ENCODE measurements at places on chromosomes 13 and 19. TPM values are rescaled to one million over a fixed set of nuclear protein-coding genes. Genes with fewer than 3 reads are reported as not detected.
A peak's percentile ranks its signal among the peaks of the same experiment; 100 is the strongest.

Gene C5AR2
- 0.01 TPM for polyA plus RNA-seq

Gene SIGLEC10
- not detected for polyA plus RNA-seq

Gene PODNL1
- 2.1 TPM for polyA plus RNA-seq

Gene GARIN5A
- 0.37 TPM for polyA plus RNA-seq

Gene IFNL1
- polyA plus RNA-seq: not detected

Gene PCDH20
- not detected for polyA plus RNA-seq

Gene APOC4
- not detected for polyA plus RNA-seq

Gene TMEM59L
- polyA plus RNA-seq: 0.06 TPM

Gene PSG7
- not detected for polyA plus RNA-seq

Gene DZIP1
- polyA plus RNA-seq: 0.88 TPM

DNA sequence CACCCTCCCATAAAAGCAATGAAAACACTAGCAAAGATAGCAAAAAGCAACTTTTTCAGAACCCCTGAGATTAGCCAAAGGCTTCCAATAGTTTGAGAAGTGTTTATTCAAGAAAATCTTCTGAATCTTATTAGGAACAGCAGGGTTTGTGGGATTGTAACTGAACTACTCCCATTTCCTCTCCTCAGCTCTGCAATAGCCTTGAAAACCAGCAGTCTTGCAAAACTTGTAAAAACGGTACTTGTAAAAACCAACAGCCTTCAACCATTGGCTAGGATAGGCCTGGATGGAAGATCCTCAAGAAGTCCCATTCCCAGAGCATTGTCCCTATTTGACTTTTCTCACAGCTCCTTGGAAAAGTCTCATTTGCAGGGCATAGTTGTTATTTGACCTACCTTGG, 12.1 kb downstream of the RNASEH2B start:
- H3K4me3 ChIP-seq: no peak overlapping the region
- H3K27ac ChIP-seq: no peak overlapping the region
- no peaks in the 10 kb centered on the region for H3K4me1 ChIP-seq

GRCh38 chr13:95236774-95237173, 64.5 kb downstream of the ABCC4 start:
- H3K4me3 ChIP-seq: no peak overlapping the region
- no peaks in the 10 kb centered on the region for H3K36me3 ChIP-seq
- H3K27ac ChIP-seq: no peak overlapping the region
- no peaks in the 10 kb centered on the region for H3K4me1 ChIP-seq
- no peaks in the 10 kb centered on the region for H3K27me3 ChIP-seq

DNA sequence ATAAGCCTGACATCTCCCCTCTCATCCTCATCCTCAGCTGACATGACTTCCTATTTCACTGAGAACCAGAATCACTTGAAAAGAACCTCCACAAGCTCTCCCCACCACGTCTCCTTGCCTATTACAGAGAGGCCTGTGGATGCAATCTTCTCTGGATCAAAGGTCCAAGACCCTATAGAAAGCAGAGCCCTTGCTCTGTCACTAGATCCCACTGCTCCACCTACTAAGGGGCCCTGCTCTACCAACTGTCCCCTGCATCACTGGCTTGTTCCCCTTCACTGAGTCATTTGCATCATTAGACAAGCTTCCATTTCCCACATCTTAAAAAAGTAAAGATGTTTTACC, 40.8 kb downstream of the RCBTB2 start:
- no peak overlapping the region for H3K27ac ChIP-seq
- H3K36me3 ChIP-seq: no peaks in the 10 kb centered on the region
- no peaks in the 10 kb centered on the region for H3K27me3 ChIP-seq
- DNase-seq: no peak
- no peaks in the 10 kb centered on the region for H3K4me1 ChIP-seq
- H3K4me3 ChIP-seq: no peak overlapping the region

- H3K27me3 ChIP-seq: no peaks in the 10 kb centered on the region
- H3K36me3 ChIP-seq: no peaks in the 10 kb centered on the region
- H3K4me3 ChIP-seq: no peak overlapping the region
- no peak overlapping the region for H3K27ac ChIP-seq
Measured at GRCh38 chr19:5369962-5370367, 29.4 kb upstream of the PTPRS start.

- no peak overlapping the region for H3K27ac ChIP-seq
- H3K4me3 ChIP-seq: no peak overlapping the region
- DNase-seq: peak; percentile 17
- no peaks in the 10 kb centered on the region for H3K4me1 ChIP-seq
- H3K27me3 ChIP-seq: no peaks in the 10 kb centered on the region
Measured at GRCh38 chr13:67224148-67224846, 5.8 kb downstream of the PCDH9 start.

- no peaks in the 10 kb centered on the region for H3K36me3 ChIP-seq
- H3K27me3 ChIP-seq: no peaks in the 10 kb centered on the region
- H3K4me3 ChIP-seq: no peak overlapping the region
- DNase-seq: no peak
Measured at GRCh38 chr13:91773591-91774227, 375.3 kb downstream of the GPC5 start.

DNA sequence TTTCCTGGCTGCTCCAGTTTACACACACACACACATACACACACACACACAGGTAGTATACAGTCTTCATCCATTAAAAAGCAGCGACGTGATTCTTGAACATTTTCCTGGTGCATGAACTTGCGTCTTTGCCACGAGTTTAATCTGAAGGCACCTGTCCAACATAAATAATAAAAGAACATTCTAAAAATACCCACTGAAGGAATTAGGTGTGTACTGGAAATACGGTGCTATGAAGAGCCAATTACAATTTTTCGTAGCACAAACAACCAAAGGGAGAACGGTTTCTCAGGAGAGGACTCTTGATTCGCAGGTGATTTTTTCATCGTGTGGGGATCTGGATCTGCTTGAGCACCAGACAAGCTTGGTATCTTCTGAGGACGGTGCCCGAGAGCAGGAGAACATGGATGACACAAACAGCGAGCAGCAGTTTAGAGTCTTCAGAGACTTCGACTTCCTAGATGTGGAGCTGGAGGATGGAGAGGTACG, 61.2 kb downstream of the ZAR1L start:
- H3K27ac ChIP-seq: no peak overlapping the region
- H3K36me3 ChIP-seq: no peaks in the 10 kb centered on the region
- no peaks in the 10 kb centered on the region for H3K27me3 ChIP-seq
- no peak for DNase-seq
- peaks cover 14% of the 10 kb centered on the region for H3K4me1 ChIP-seq

DNA sequence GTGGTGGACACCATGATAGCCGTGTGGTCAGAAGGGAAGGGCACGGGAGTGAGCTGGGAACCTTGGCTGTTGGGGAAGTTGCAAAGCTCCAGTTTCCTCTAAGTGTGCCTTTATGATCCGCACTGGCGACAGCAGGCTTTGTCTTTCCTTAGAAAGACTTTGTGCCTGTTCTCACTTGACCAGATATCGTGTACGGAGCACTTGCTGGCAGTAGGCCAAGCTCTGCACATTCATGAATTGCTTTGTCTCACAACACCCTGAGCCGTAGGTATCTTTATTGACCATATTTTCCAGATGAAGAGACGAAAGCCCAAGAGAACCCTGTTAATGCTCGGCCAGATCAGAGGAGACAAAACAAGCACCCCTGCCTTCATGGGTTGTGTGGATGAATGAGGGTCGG, 15.1 kb downstream of the CUL4A start:
- H3K27ac ChIP-seq: no peak overlapping the region
- peaks cover 35% of the 10 kb centered on the region for H3K36me3 ChIP-seq
- H3K4me3 ChIP-seq: no peak overlapping the region
- no peak for DNase-seq
- no peaks in the 10 kb centered on the region for H3K4me1 ChIP-seq

- no peak for DNase-seq
- no peaks in the 10 kb centered on the region for H3K36me3 ChIP-seq
- H3K4me1 ChIP-seq: no peaks in the 10 kb centered on the region
- H3K27ac ChIP-seq: no peak overlapping the region
Measured at GRCh38 chr19:46555628-46556280, 45.4 kb upstream of the CALM3 start.

- H3K4me1 ChIP-seq: peaks cover 13% of the 10 kb centered on the region
- peak overlapping the region; percentile 18 for H3K4me3 ChIP-seq
- no peak overlapping the region for H3K27ac ChIP-seq
- H3K27me3 ChIP-seq: no peaks in the 10 kb centered on the region
Measured at GRCh38 chr13:30446126-30446500, 19.6 kb downstream of the HMGB1 start.

DNA sequence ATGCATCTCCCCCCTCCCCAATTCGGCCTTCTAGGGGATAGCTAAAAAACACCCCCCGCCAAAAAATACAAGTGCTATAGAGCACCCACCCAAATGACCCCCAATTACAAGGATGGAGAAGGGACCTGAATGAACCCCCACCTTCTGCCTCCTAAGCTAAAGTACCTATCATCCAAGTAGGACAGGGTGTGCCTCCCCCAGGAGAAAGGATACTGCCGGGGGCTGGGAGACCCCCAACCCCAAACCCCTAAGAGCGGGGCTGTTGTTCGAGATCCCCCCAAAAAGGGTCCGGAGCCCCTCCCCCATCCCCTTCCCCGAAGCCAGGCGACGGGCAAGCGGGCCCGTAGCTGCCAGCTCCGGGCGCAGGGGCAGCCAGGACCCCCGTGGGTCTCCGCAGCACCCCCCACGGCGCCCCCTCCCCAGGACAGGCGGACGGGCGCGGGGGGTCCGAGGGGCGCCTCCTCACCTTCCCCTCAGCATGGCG, 1.9 kb downstream of the ZC3H4 start:
- H3K4me3 ChIP-seq: peak overlapping the region; percentile 87
- DNase-seq: no peak
- H3K4me1 ChIP-seq: peaks cover 42% of the 10 kb centered on the region
- no peaks in the 10 kb centered on the region for H3K27me3 ChIP-seq
- peak overlapping the region; percentile 99 for H3K27ac ChIP-seq

DNA sequence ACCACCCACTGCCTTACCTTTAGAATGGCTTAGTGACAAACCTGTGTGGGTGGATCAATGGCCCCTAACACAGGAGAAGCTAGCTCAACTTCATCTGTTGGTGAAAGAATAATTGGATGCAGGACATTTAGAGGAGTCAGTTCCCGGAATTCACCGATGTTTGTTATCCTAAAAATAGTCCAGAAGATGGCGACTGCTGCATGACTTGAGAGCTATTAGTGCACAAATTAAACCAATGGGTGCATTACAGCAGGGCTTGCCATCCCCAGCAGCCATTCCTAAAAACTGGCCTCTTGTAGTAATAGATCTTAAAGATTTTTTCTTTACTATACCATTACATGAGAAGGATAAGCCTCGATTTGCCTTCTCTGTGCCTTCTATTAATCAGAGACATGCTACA, 46.8 kb upstream of the ZNF726 start:
- H3K36me3 ChIP-seq: no peaks in the 10 kb centered on the region
- DNase-seq: no peak
- no peaks in the 10 kb centered on the region for H3K27me3 ChIP-seq
- no peak overlapping the region for H3K27ac ChIP-seq
- no peaks in the 10 kb centered on the region for H3K4me1 ChIP-seq

DNA sequence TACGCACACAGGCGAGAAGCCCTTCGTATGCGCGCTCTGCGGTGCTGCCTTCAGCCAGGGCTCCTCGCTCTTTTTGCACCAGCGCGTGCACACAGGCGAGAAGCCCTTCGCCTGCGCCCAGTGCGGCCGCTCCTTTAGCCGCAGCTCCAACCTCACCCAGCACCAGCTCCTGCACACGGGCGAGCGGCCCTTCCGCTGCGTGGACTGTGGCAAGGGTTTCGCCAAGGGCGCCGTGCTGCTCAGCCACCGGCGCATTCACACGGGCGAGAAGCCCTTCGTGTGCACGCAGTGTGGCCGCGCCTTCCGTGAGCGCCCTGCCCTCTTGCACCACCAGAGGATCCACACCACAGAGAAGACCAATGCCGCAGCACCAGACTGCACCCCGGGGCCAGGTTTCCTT, 4.7 kb downstream of the ZNF324B start:
- H3K4me3 ChIP-seq: no peak overlapping the region
- H3K27me3 ChIP-seq: no peaks in the 10 kb centered on the region
- peaks cover 15% of the 10 kb centered on the region for H3K4me1 ChIP-seq
- H3K27ac ChIP-seq: no peak overlapping the region
- peaks cover 14% of the 10 kb centered on the region for H3K36me3 ChIP-seq

- no peaks in the 10 kb centered on the region for H3K4me1 ChIP-seq
- no peak overlapping the region for H3K27ac ChIP-seq
- H3K4me3 ChIP-seq: no peak overlapping the region
- H3K27me3 ChIP-seq: no peaks in the 10 kb centered on the region
- H3K36me3 ChIP-seq: no peaks in the 10 kb centered on the region
- no peak for DNase-seq
Measured at GRCh38 chr13:71460211-71460610, 406.8 kb downstream of the DACH1 start.

DNA sequence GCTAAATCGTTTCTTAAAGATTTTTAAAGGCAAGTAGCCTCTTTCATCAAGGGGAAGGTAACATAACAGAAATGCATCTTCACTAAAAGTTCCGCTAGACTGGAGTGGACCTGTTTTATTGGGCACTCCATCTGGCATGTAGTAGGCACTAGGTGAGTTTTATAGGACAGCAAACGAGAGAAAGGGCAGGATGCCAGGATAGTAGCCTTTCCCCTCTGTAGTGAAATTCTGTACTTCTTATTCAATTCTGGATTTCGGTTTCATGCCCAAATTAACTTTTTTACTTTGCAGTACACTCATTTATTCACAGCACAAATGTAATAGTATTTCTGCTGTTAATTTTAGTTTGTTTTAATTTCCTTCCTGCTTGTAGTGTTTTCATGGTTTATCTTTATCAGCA, 45.2 kb downstream of the GPR180 start:
- H3K27me3 ChIP-seq: no peaks in the 10 kb centered on the region
- H3K4me3 ChIP-seq: no peak overlapping the region
- no peak overlapping the region for H3K27ac ChIP-seq
- H3K36me3 ChIP-seq: no peaks in the 10 kb centered on the region

DNA sequence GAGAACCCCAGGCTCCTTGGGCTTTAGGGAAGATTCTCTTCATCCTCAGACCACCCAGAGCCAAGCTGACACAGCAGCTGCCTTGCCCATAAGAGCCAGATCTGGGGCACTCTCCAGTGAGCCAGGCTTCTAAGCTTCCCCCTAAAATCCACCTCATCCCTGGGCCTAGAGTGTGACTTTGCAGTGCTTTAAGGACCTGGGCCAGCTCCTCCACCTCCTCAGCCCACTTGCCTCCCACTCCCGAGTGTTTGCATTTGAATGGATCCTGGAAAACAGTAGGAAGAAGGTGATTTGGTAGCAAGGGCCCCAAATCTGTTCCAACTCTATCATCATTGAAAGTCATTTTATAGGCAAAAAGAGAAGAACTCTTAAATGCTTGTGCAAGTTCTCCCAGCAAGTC, 108.7 kb upstream of the UBL3 start:
- no peak overlapping the region for H3K27ac ChIP-seq
- H3K4me1 ChIP-seq: no peaks in the 10 kb centered on the region
- no peaks in the 10 kb centered on the region for H3K36me3 ChIP-seq
- H3K27me3 ChIP-seq: peaks cover 18% of the 10 kb centered on the region
- DNase-seq: no peak

GRCh38 chr19:6204212-6204611, 68.7 kb downstream of the ACSBG2 start:
- no peaks in the 10 kb centered on the region for H3K36me3 ChIP-seq
- H3K4me3 ChIP-seq: no peak overlapping the region
- H3K27me3 ChIP-seq: no peaks in the 10 kb centered on the region
- DNase-seq: no peak
- H3K27ac ChIP-seq: no peak overlapping the region
- H3K4me1 ChIP-seq: no peaks in the 10 kb centered on the region

GRCh38 chr19:13537454-13537853, 31.2 kb upstream of the CACNA1A start:
- H3K4me1 ChIP-seq: no peaks in the 10 kb centered on the region
- no peaks in the 10 kb centered on the region for H3K36me3 ChIP-seq
- no peak overlapping the region for H3K4me3 ChIP-seq
- H3K27ac ChIP-seq: no peak overlapping the region
- no peak for DNase-seq
- H3K27me3 ChIP-seq: no peaks in the 10 kb centered on the region

GRCh38 chr13:43942286-43942685, 62.6 kb downstream of the LACC1 start:
- H3K36me3 ChIP-seq: no peaks in the 10 kb centered on the region
- no peak overlapping the region for H3K4me3 ChIP-seq
- H3K27ac ChIP-seq: no peak overlapping the region
- H3K4me1 ChIP-seq: no peaks in the 10 kb centered on the region
- DNase-seq: no peak
- no peaks in the 10 kb centered on the region for H3K27me3 ChIP-seq
